ENCODE measurements at places on chromosomes 2 and 18. TPM values are rescaled to one million over a fixed set of nuclear protein-coding genes. Genes with fewer than 3 reads are reported as not detected.

RUFY4 gene
- 0.68 TPM for polyA plus RNA-seq

DNA sequence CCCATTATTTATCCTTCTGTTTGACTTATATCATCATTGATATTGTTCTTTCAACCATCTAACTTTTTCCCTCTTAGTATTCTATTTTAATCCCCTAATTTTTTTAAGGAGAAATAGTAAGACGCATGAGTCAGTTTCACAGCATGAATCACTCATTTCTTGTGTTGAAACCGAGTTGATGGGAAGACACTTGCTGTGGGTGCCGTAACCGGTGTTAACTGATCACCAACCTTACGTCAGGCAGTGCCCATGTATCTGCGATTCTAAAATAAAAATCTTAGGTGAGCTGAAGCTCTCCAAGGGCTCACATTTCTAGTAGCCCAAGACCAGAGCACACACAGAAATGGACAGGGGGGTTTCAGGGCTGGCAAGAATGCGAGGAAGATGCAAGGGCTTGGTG, 348.1 kb downstream of the GALR1 start:
- DNase-seq: no peak
- H3K27me3 ChIP-seq: no peaks in the 10 kb centered on the region
- no peaks in the 10 kb centered on the region for H3K4me1 ChIP-seq
- H3K27ac ChIP-seq: no peak overlapping the region

DNA sequence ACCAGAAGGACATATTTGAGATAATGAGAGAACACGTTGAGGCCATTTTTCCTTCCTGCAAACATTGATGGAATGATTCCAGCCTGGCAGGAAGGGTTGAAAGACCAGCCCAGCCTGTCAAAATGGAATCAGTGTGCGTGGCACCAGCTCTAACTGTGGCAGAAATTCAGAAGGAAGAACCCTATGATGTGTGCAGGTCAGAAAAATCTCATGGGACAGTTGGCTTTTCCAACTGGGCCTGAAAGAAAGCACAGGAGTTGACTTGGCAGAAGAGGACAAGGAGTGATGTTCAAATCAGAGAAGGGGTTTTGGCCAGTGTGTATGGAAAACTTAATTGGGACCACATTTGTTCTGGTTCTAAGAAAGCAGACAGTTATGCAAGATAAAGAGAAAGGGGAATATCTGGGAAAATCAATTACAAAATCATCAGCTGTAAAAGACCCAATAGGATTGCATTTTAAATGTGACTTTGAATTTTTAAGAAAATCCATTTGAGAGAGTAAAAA, 192.8 kb upstream of the PID1 start:
- no peaks in the 10 kb centered on the region for H3K27me3 ChIP-seq
- DNase-seq: no peak
- H3K27ac ChIP-seq: no peak overlapping the region
- no peaks in the 10 kb centered on the region for H3K4me1 ChIP-seq

- no peak overlapping the region for H3K4me3 ChIP-seq
- H3K27ac ChIP-seq: no peak overlapping the region
- no peaks in the 10 kb centered on the region for H3K36me3 ChIP-seq
- no peak for DNase-seq
Observed at GRCh38 chr2:7394195-7394594, 477.0 kb downstream of the RNF144A start.

- no peak overlapping the region for H3K4me3 ChIP-seq
- H3K36me3 ChIP-seq: no peaks in the 10 kb centered on the region
- no peaks in the 10 kb centered on the region for H3K4me1 ChIP-seq
- no peak overlapping the region for H3K27ac ChIP-seq
- DNase-seq: no peak
Observed at GRCh38 chr2:216657086-216657855, 24.1 kb downstream of the IGFBP2 start.

GRCh38 chr2:174788291-174788929, 24.1 kb upstream of the CHRNA1 start:
- H3K27me3 ChIP-seq: peaks cover 2% of the 10 kb centered on the region
- no peak overlapping the region for H3K4me3 ChIP-seq
- H3K27ac ChIP-seq: no peak overlapping the region
- H3K4me1 ChIP-seq: no peaks in the 10 kb centered on the region

- H3K27ac ChIP-seq: no peak overlapping the region
- DNase-seq: no peak
- H3K36me3 ChIP-seq: no peaks in the 10 kb centered on the region
- no peaks in the 10 kb centered on the region for H3K4me1 ChIP-seq
- H3K4me3 ChIP-seq: no peak overlapping the region
Observed at GRCh38 chr2:164662868-164663631, 41.8 kb upstream of the GRB14 start.

DNA sequence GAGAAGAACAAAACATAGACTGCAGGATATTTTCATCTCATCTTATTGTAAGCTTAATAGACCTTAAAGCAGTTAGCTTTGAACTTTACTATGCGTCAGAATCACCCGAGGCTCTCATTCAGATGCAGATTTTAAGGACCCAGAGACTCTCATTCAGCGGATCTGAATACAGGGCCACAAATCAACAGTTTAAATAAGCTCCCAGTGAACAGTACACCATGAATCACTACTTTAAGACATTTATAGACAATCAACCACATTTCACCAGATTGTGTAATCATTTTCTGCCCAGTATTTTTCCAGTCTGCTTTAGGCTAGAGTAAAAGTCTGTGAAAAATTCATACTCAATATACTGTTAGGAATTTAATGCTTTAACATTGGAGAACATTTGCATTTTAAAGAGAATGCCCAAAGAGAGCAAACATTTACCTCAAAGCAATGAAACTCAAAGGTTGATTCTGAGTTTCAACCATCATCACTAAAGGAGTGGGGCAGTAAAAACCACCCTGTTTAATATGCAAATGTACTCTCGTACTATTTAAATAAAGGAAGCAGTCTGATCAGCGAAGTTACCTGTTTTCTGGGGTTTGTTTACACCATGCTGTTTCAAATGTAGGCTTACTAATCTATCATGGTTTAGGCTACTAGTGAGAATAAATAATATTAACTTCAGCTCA, 11.0 kb upstream of the ALPK2 start:
- peaks cover 34% of the 10 kb centered on the region for H3K4me1 ChIP-seq
- H3K4me3 ChIP-seq: no peak overlapping the region
- H3K27me3 ChIP-seq: no peaks in the 10 kb centered on the region
- no peak overlapping the region for H3K27ac ChIP-seq
- DNase-seq: peak; percentile 39
- no peaks in the 10 kb centered on the region for H3K36me3 ChIP-seq

GRCh38 chr2:104790100-104790811, 63.7 kb upstream of the POU3F3 start:
- no peaks in the 10 kb centered on the region for H3K36me3 ChIP-seq
- no peak overlapping the region for H3K27ac ChIP-seq
- H3K27me3 ChIP-seq: no peaks in the 10 kb centered on the region
- peaks cover 28% of the 10 kb centered on the region for H3K4me1 ChIP-seq

DNA sequence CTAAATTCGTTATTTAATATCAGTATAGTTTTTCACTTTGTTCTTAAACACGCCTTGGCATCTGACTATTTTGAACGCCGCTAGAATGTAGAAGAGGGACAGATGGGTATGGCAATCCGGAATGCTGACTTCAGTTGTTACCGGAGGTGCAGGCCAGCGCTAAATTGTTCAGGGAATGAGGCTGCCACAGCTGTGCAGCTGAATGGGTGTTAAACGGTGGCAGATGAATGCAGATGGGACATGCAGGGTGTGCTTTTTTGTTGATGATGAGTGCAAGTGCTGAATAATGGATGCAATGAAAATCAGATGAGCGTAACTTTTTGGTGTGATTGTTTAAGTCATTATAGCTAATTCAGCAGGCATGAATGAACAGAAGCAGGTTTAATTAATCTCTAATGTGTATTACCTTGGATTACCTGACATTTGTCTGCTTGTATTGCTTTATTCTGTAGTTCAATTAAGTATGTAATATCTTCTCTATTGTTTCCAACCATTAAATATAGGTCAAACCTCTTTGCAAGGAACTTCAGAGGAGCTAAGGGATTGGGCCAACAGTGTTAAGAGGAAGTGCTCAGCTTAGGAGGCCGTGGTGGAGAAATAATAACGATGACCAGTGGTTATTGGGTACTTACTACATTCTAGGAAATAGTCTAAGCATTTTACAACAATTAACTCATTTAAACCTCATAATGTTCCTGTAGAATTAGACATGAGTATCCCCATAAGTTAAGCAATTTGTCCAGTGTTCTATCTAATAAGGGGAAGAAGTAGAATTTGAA, 11.9 kb upstream of the CREG2 start:
- no peak overlapping the region for H3K4me3 ChIP-seq
- no peaks in the 10 kb centered on the region for H3K36me3 ChIP-seq
- DNase-seq: peak; percentile 49
- H3K27ac ChIP-seq: no peak overlapping the region
- H3K4me1 ChIP-seq: peaks cover 20% of the 10 kb centered on the region

- H3K36me3 ChIP-seq: peaks cover 86% of the 10 kb centered on the region
- no peaks in the 10 kb centered on the region for H3K4me1 ChIP-seq
- H3K4me3 ChIP-seq: no peak overlapping the region
Observed at GRCh38 chr2:156517419-156517818, 81.2 kb downstream of the GPD2 start.

DNA sequence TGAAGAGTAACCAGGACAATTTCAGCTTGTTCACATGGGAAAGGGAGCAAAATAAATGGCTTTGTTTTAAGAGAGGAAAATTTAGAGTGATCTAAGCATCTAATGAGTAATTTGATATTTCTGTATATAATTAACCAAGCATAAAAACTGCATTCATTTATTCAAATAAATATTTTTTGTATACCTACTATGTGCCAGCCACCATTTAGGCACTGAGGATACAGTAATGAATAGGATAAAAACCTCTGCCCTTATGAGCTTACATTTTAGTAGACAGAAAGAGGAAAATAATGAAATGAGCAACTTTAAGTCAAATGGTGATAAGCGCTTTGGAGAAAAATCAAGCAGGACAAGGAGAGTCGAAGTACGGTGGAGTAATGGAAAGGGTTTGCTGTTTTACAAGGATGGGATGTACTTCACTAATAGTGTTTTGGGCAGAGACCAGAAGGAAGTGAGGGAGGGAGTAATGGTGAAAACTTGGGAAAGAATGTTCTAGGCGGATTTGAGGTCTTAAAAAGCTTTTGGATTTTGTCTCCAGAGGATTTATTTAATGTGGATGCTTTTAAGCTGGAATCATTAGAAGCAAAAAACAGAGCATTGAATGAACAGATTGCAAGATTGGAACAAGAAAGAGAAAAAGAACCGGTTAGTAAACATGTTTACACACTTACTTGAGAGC, 17.4 kb downstream of the NDC80 start:
- no peak for DNase-seq
- H3K27ac ChIP-seq: peak overlapping the region; percentile 27
- no peaks in the 10 kb centered on the region for H3K27me3 ChIP-seq

DNA sequence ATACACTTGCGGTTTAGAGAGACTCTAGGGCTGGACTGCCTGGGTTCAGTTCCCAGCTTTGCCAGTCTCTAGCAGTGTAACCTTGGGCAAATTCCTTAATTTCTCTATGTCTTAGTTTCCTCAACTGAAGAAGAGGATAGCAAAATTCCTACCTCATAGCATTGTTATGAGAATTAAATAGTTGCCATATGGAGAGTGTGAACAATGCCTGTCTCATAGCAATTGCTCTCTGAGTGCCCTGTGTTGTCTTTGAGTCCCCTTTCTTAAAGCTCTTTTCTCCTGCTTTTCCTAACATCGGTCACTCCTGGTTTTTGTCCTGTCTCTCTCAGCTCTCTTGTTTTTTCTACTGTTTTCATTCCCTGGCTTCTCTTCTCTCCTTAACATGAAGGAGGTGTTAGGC, 116.8 kb upstream of the ALPP start:
- DNase-seq: no peak
- no peak overlapping the region for H3K4me3 ChIP-seq
- H3K4me1 ChIP-seq: no peaks in the 10 kb centered on the region
- H3K27ac ChIP-seq: no peak overlapping the region
- H3K36me3 ChIP-seq: peaks cover 15% of the 10 kb centered on the region

HES6 gene
- 2.1 TPM for polyA plus RNA-seq
